ENCODE measurements at places on chromosomes 3 and 15.
A peak's percentile ranks its signal among the peaks of the same experiment; 100 is the strongest.

GRCh38 chr3:171660188-171660587, 150.1 kb downstream of the PLD1 start:
- DNase-seq = no peak

- no peak for DNase-seq
Measured at GRCh38 chr3:58487140-58487886, 4.6 kb upstream of the KCTD6 start.

GRCh38 chr3:195802261-195802701, 9.4 kb downstream of the MUC4 start:
- DNase-seq = no peak

- no peak for DNase-seq
Measured at GRCh38 chr3:98734306-98734705, 28.8 kb upstream of the ST3GAL6 start.

DNA sequence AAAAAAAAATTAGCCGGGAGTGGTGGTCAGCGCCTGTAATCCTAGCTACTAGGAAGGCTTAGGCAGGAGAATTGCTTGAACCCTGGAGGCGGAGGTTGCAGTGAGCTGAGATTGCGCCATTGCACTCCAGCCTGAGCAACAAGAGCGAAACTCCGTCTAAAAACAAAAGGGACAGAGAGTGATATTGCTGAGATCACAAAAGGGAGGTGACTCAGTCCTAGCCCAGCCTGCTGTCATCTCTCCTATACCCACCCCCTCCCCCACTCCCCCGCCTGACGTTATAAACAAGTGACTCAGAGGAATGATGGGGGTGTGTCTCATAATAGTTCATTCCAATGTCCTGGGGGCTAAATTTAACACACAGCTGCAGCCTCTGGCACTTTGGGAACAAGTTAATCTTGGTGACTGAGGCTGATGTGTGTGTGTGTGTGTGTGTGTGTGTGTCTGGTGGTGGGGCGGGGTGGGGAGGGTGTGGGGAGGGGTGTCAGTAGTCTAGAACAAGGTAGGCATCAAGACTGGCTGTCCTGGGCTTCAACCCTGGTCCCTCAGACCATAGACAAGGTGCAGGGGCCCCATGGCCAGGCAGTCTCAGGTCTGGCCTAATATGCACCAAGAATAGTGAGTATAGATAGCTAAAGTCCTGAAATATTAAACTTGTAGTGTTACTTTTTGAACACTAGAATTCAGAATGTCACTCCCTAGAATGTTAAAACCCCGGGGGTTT, 1.3 kb upstream of the KLHL40 start:
- no peak for DNase-seq

GRCh38 chr3:15172806-15173205, 33.2 kb upstream of the CAPN7 start:
- no peak for DNase-seq

GRCh38 chr3:3634326-3634725, 164.9 kb upstream of the LRRN1 start:
- no peak for DNase-seq

DNA sequence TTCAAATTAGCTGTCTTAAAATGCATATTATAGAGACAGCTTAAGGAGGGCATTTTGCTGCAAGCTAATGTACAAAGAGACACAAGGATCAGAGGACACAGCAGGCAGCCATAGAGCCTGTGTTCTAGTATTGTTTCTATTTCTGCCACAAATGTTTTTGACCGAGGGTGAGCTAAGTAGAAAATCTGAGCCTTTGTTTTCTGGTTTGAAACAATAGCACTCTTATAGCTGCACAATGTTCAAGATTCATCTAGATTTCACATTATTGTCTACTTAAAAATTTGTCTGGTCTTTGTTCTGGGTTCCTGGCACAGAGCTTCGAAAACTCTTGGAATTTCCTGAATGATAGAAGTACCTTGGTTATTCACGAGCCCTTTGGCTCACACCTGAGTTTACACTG, 40.0 kb upstream of the TUSC7 start:
- no peak for DNase-seq

DNA sequence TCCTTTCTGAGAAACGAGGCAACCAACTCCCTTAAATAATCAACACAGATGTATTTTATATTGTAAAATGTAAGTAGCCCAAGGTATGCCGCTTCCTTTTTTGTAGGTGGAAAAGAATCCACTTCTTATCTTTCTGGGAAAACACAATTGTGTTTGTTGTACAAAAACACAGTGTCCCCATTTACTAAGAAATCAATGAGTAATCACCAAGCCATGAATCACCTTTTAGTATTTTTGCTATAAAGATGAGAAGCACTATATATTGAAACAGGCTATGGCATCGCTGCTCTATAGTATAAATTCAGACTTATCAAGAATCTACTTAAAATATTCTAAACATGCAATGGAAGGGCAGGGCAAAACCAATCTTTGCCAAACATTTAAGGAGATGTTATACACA, 104.0 kb downstream of the TNIK start:
- DNase-seq = no peak

- no peak for DNase-seq
Measured at GRCh38 chr3:193548406-193548805, 6.3 kb downstream of the ATP13A4 start.

GRCh38 chr3:142896996-142897395, 8.1 kb upstream of the PCOLCE2 start:
- DNase-seq = no peak

GRCh38 chr3:71724584-71725270, 475 bp downstream of the EIF4E3 start:
- no peak for DNase-seq

DNA sequence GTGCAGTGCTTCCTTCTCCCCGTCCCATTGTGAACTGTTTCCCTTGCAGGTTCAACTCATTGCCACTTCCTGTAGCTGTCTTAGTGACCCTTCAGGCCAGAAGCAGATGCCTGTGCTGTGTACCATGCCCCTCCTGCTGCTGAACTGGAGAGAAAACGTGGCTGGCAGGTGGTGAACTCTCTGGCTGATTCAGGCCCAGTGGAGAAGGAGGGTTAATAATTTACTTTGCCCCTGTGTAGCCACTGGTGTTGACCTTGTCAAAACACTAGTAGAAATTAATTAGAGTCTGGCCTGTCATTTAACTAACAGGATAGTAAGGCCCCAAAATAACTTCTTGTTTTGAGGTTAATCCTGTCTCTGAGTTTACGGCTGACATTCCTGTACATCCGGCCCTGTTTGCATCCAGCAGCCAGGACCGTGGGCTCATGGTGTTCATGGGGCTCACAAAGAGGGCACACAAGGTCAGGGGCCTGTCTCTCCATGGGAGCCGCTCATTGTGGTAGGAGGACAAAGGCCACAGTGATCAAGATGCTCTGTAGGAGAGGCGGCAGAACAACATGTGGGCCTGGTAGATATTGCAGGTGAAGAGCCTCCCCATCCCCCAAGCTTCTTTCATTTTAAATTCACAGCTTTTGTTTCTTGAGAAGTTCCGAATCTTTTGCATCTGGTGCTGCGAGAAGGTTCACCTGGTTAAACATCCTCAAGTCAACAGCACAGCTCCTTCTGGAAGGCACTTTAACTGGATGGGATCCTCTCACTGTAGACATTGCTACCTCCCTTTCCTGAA, 101.6 kb downstream of the CGNL1 start:
- DNase-seq = peak; percentile 47

DNA sequence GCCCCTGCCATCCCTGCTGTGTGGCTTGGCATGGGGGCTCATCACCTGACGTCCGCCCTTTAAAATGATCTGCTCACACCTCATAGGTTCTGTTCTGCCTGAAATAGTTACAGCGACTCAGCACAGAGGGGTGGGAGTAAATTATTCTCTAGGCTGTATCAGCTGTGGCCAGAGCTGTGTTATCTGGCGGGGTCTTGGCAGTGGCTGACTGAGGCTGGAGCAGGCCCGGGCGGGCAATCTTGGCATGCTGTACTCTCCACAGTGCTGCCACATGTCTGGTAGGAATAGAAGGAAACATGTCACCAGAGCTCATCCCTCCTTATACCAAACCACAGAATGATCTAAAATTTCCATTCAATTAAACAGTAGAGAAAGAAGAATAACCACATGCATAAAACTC, 499.9 kb upstream of the LMCD1 start:
- no peak for DNase-seq

Data from H9 (cell line).